GM23248 (cell line): ENCODE measurements at places on chromosomes 11 and 22.
A peak's percentile ranks its signal among the peaks of the same experiment; 100 is the strongest.

- DNase-seq, result no peak
These were observed 2.6 kb downstream of the C11orf21 start for GRCh38 chr11:2298795-2299761.

GRCh38 chr22:17769013-17769715 is 5.1 kb downstream of the BID start:
- DNase-seq, result no peak

DNA sequence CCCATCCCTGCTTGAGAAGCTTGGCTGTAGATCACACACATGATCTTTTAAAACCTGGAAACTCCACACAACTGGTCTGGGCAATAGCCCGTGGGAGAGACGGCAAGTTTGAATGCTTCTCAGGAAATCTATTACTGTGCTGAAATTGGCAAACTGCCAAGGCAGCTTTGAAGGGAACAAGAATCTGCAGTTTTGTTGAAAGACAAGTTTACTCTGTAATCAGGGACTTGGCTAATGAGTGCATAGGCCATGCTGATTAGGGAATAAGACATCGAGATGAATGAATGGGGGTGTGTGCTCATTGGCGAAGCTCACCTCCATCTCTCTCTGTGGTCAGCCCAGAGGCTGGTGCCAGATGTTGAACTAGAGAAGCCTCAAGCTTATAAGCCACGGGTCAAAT is 218.8 kb downstream of the HIPK3 start:
- peak; percentile 72 for DNase-seq

DNA sequence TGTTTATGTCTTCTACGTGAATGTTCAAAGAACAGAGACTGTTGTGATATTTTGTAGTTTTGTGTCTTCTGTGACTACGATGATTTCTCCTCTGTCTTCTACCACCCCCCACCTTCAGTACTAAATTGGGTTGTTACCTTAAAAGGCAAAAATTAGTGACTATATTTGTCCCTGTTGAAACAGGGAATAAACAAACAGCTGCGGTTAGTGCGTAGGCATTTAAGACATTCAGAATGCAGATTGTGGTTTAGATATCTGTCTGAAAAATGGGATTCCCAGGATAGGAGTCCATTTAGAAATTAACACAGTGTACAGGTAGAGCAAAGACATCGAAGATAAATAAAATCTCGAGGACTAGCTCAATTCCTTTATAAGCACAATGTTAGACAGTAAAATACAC is 15.6 kb upstream of the ARHGAP42 start:
- no peak for DNase-seq

GRCh38 chr11:67291481-67292381 is 2.6 kb downstream of the ANKRD13D start:
- DNase-seq, result no peak

DNA sequence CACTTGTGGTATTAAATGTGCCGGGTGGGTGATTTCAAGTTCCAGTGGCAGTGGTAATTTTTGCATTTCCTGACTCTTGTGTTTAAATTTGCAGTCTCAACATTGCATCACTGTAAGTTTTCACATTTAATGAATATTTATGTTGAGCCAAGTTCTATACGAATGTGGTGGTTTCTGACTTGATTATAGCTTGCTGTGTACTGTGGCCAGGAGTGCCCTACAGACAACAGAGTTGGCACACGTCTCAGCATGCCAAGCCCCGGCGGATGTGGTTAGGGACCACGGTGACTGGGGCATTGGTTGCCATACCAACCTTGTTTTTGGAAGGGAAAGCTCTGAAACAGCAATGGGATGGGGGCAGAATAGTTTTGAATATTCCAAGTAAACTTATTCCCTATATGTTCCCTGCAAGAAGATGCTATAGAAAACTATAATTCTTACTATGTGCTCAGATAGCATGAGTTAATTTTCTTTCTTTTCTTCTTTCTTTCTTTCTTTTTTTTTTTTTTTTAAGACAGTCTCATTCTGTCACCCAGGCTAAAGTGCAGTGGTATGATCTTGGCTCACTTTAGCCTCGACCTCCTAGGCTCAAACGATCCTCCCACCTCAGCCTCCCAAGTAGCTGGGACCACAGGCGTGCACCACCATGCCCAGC is 16.0 kb downstream of the ZNRF3 start:
- DNase-seq, result no peak

DNA sequence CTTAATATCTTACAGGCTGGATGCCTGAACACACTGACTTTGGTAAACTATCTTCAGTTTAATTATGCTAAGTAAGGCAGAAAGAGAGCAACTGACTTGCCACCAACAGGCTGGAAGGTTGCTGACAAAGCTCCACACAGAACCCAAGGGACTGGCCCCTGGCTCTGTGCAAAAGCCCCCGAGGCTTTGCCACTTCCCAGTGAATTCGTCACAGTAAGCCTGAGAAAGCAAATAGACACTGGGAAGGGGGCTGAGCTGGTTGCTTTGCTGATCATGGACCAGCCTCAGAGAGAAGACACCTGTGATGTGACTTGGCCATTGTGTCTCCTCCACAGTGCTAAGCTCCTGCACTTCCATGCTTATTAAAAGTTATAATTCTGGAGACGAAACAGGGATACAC is 91.7 kb downstream of the BLID start:
- DNase-seq, result no peak

DNA sequence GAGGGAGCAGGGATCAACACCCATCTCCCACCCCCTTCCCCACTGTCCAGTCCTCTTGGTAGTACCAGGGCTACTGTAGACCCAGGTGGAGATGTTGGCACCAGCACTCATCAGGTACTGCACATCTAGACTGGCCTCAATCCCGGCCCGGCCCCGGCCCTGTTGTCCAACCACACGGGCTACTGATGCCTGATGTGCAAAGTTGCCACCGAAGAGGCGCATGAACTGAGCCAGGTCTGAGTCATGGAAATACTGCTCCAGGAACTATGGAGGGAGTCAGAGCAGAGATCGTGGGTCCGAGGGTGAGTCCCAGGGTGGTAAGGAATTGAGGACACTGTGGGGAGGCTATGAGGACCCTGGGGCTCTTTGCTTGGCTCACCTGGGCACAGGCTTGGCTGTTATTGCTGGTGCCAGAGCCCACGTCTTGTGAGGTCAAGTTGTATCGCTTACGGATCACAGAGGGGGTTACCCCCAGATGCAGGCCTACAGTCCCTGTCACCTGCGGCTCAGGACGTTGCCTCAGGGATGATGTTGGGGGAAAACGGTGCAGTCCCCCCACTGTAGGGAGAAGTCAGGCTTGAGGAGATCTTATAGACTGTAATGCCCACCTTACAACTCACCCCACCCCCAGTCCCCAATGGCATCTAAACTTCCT is 2.5 kb downstream of the TPP1 start:
- DNase-seq, result peak; percentile 31

DNA sequence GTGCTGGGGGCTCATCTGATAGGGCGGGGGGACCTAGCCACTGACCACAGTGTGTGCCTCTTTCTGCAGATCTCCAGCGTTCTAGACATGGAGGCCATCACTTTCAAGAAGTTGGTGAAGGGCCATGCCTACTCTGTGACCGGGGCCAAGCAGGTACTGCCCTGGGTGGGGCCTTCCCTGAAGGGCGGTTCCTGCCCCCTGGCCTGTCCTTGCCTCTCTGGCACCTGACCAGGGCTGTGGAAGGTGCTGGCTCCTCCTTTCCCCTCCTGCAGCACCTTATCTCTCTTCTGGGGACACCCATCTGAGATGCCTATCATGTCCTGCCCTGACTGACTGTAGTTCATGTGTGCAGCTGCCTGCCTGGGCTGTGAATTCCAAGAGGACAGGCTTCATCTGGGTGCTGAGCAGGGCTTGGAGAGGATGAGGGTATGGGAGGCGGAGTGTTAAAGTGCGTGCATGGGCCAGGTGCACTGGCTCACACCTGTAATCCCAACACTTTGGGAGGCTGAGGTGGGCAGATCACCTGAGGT is 5.5 kb downstream of the CAPN1 start:
- DNase-seq, result no peak

DNA sequence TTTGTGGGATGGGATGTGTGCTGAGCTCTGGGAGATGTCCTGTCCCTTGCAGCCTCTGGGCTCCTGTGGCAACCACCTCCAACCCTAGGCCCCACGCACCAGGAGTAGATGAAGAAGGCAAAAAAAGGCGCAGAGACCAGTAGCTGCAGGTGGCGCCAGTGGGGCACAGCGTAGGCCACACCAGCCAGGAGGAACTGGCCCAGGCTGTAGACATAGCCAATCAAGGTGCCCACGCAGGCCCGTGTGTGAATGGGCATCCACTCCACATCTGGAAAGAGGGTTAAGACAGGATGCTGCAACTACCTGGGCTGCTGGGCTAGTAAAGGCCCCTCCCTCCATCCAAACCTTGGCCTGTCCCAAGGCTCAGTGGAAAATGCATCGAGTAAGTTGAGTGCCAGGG is 3.0 kb downstream of the SLC22A6 start:
- no peak for DNase-seq

DNA sequence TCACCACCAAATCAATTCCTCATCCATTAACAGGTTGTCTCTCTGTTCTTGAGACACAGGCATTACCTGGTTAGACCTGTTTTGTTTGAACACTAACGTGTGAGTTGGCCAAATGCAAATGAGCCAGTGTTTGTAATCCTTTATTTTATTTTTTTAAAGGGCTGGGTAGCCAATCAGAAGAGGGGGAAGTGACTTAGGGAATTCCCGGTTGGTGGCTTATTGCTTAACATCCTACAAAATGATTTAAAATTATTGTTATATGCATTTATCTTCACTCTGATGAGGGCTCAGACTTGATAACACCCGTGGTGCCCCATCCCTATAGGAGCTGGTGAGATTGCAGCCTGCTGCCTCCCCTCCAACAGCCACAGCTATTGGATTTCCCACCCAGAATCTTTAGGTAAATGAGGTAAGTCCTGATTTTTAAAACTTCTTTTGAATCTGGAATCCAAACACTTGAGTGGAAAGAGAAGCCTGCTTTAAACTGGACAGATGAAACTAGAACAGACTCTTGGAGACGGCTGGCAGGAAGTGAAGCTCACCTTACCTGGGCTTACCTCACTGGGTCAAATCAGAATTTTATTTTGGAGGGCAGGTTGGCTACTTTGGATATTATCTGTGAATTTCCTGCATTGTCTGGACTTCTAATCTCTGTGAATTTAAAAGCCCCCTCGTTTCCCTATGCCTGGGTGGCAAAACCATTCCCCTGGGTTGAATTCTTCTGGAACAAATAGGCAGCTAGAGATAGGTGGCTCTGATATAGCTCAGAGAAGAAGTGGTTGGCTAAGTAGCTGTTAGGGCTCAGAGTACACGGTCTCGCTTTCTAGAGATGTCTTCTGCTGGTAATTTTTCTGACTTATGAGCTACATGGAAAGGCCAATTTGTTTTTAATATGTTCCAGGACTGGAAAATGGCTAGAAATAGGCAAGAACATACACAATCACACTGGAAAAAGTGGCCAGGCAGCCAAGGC is at the start of gene EHF:
Gene EHF, plus strand, starts transcription at position 274 of the 973 bp plus-strand sequence. CDS start 21,538 bp downstream, outside the sequence.
- no peak for DNase-seq

DNA sequence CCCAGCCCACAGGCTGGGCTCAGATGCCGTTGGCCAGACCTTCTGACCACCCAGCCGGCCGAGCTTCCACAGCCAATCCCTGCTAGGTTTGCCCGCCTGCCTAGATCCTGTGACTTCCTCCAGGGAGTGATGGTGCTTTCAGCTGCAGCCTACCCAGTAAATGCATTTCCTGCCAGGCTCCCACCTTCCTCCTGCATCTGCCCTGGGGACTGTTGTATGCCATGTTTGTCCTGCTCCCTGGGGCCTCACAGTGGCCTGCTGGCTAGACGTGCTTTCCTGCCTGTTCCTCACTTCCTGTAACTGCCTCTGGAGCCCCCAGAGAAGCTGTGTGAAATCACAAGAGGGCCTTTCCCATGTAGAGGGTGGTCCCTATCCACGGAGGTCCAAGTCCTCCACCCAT is 86.2 kb downstream of the GALNT18 start:
- DNase-seq, result no peak

GRCh38 chr22:29703569-29704195 is 16.1 kb upstream of the CABP7 start:
- DNase-seq, result no peak

DNA sequence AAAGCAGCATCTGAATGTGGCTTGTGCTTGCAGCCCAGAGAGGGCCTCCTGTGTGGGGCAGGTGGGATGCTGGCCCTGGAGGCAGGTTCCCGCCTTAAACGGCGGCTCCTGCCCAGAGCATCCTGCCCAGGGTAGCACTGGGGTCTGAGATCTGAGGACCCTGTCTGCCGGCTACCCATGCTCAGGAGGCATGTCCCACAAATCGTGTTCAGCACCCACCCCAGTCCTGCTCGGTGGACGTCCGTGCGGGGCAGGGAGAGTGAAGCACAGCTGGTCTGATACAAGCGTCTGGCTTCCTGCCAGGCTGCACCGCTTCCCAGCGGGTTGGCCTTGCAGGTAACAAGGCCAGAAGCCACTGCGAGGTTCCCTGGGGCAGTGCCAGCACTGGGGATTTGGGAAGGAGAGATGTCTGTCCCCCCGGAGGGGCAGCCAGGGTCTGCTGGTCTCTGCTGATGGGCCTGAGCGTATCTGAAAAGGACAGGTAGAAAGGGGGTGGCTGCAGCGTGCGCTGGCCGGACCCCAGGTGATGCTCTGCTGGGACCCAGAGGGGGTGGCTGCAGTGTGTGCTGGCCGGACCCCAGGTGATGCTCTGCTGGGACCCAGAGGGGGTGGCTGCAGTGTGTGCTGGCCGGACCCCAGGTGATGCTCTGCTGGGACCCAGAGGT is 3.6 kb downstream of the TRABD start:
- no peak for DNase-seq

DNA sequence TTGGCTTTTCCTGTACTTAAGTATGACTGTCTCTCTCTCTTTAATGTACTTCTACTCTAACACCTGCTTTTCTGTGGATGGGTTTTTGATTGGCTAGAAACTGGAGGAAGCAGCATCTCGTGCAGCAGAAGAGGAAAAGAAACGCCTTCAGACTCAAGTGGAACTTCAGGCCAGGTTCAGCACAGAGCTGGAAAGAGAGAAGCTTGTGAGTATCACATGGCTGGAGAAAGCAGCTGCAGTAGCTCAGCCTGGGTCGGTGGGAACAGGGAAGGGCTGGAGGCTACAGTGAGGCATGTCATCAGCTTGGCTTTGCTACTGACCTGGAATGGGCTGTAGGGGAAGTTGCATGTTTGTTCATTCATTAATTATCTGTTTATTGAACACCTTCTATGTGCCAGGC is 74.2 kb downstream of the SWAP70 start:
- no peak for DNase-seq

DNA sequence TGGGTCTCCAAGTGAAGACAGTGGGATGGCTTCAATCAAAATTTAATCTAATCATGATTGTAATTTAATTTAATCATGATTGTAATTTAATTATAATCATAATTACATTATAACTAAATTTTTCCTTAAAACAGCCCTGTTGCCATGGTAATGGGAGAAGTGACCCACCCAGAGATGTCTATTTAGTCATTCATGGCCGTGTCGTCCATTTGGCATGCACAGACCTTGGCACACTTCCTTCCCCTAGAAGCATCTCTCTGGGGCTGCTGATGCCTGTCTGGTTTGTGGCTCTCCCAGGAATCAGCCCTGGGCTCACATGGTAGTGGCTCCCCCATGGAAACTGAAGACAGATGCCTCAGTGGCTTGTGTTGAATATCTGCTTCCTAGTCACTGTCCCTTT is 27.0 kb downstream of the P4HA3 start:
- peak; percentile 52 for DNase-seq
